Right renal pelvis (tissue), 4 donors: ENCODE measurements at places on chromosomes 7 and 10. TPM values are rescaled to one million over a fixed set of nuclear protein-coding genes. Genes with fewer than 3 reads are reported as not detected.

DNA sequence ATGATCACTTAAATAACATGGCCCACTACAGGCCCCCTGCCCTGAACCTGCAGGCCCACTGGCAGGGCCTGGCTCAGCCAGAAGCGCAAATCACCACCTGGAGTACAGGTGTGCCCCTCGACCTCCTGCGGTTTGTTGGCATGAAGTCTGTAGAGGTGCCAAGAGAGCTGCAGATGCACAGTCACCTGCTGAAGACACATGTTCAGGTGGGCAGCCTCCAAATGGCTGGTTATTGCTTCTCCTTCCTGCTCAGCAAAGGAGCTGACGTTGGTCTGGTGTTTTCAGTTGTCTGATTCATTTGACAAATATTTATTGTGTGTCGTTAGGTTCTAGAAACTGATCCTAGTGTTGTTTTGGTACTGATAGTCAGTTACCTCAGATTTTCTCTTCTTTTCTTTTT, 29.0 kb downstream of the DHTKD1 start:
- DNase-seq = no peak

NKX1-2 gene
- polyA plus RNA-seq = not detected

DNA sequence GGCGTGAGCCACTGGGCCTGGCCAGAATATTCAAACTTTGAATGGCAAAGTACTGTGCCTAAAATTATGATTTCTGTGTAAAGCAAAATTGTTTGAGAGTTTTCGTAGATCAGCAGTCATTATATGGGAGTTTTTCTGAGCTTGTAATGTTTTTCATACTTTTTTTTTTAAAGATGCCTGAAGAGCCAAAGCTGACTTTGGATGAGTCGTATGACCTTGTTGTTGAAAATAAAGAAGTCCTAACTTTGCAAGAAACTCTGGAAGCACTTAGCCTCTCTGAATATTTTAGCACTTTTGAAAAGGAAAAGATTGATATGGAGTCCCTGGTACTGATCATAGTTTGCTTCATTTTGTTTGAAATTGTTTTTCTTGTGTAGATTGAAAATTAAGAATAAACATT, 26.7 kb downstream of the SEC23IP start:
- DNase-seq = no peak

OTUD1 gene
- polyA plus RNA-seq = 31.0 TPM

DNA sequence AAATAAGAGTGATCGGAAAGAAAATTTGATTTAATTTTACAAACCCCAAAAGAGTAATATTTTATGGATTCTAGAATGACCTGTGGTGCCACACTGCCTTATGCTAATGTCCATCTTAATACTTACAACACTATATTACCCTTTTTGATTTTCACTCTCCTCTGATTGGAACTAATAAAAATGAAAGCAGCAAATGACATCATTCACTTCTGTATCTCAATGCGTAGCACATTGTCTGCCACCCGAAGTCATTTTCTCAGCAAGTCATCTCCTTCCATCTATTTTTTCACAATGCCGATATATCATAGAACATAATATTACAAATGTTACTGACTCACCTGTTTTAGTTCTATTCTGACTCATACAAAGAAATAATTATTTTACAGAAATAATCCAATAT, 127.5 kb upstream of the PCLO start:
- no peak for DNase-seq

CBX3 gene
- 301 TPM for polyA plus RNA-seq

GRCh38 chr10:112585960-112586359, 138.9 kb downstream of the VTI1A start:
- no peak for DNase-seq

VSTM4 gene
- polyA plus RNA-seq = 16.0 TPM

DNA sequence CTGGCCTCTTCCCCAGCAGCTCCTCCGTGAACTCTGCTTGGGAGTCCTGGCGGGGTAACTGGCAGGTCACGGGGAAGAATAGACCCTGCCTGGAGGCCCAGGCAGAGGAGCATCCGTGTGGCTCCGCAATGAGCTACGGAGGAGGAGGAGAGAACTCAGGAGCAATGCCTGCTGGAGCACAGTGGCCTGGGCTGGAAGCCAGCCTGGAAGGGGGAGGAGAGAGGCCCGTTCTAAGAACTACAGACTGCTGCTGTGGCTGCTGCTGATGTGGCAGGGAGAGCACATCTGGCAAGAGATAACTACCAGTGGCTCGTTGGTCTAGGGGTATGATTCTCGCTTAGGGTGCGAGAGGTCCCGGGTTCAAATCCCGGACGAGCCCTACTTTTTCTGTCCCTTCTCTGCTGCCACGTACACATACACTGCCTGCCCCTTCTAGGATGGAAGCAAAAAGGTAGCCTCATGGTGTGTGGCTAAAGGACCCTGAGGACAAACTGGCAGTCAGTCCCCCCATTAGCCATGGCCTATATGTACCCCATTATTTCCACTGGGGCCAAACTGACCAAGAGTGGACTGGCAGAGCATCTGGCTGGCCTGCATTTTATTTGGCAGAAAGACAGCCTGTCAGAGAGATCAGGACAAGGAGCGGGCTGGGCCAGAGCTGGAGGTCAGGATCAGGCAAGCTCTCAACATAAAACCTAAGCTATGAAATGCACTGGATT, 7.7 kb upstream of the OPN1SW start:
- no peak for DNase-seq
